Posterior vena cava (tissue), 2 donors: ENCODE measurements at places on chromosomes 7 and 10. TPM values are rescaled to one million over a fixed set of nuclear protein-coding genes. Genes with fewer than 3 reads are reported as not detected.
A peak's percentile ranks its signal among the peaks of the same experiment; 100 is the strongest.

- DNase-seq = peak; percentile 87
These were observed at the start of gene ETV1 for GRCh38 chr7:13989126-13989948. ETV1 (minus strand) TSS chr7:13989666; CDS start chr7:13989052, 614 bp downstream.

PITRM1 gene
- total RNA-seq = 112 TPM

ZNF862 gene
- total RNA-seq = 12.6 TPM

GRCh38 chr10:106044503-106044902 lies 1120.0 kb downstream of the SORCS1 start:
- no peak for DNase-seq

GRCh38 chr10:1923586-1923985 lies 186.3 kb upstream of the ADARB2 start:
- DNase-seq = no peak

DNA sequence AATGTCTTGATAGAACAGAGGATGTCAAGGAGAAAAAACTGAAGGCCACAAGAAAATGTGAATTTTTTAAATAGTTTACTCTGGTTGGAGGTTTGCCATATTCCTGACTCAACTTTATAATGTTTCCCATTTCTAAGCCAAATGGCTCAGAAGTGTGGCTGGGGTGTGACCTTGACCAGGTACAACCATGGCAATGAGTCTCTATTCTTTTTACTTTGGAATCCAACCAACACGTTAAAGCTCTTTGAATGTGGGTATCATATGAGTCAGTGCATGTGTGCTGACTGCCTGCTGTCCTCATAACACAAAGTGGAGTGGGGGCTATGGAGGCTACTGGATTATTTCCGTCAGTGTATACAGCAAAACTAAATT lies 33.5 kb upstream of the DLD start:
- no peak for DNase-seq

WNT8B gene
- not detected for total RNA-seq
